ENCODE measurements at places on chromosomes 12 and 14.

- peak; percentile 54 for DNase-seq
Observed at GRCh38 chr12:64669270-64669842, 59.1 kb downstream of the RASSF3 start.

DNA sequence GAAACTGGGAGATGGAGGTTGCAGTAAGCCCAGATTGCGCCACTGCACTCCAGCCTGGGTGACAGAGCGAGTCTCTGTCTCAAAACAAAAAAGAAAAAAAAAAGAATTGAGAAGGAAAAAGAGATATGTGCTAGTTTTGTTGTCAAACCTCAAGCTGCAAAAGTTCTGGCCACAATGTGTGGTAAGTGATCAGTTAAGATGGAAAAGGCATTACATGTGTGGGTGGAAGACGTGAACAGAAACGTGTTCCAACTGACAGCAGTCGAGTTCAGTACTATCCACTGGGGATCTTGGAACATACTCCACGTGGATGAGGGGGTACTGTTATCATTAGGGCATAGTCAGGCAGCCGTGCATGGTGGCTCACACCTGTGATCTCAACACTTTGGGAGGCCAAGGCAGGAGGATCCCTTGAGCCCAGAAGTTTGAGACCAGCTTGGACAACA is 17.3 kb downstream of the GPR68 start:
- no peak for DNase-seq

DNA sequence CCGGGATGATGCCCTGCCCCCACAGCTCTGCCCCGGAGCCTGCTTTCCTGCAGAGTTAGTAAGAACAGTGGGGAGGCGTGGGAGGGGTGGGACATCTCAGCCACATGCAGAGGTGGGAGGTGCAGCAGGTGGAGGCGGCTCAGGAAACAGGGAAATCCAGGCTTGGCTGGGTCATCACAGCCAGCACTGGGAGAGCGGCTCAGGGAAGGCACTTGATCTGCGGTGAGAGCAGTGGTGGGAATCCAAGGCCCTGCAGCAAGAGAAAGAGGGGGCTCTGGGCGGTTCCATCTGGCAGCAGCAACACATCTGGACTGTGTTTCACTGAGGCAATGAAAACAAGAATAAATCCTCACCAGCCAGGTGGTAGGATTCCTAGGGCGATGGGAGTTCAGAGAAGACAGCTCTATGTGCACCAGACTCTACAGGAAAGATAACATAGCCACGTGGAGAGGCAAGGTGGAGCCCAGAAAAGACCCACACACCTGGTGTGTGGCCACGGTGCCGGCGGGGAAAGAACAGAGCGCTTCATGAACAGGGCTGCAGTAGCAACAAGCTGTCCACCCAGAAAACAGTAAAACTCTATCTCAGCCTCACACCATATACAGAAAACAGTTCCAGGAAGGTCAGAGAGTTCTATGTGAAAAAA is 57.6 kb downstream of the CCDC85C start:
- DNase-seq, result no peak

GRCh38 chr14:30521899-30522736 is 36.8 kb upstream of the G2E3 start:
- no peak for DNase-seq

DNA sequence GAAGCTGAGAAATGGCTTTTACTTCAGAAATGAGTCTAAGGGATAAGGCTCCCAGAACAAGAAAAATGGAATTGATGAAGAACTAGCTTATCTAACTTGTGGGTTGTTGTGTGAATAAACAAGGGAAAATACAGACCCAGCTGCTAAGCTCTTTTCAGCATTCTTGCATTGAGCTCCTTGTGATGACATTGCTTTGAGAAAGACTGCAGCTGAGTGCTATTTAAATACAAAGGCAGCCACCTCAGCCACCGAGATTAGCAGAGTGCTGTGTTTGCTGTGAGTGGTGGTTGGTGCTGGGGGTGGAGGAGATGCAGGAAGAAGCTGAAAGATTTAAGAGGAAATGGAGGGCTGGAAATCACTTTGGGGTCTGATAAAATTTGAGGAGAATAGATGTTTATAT is 396.0 kb upstream of the PRICKLE1 start:
- DNase-seq, result no peak

DNA sequence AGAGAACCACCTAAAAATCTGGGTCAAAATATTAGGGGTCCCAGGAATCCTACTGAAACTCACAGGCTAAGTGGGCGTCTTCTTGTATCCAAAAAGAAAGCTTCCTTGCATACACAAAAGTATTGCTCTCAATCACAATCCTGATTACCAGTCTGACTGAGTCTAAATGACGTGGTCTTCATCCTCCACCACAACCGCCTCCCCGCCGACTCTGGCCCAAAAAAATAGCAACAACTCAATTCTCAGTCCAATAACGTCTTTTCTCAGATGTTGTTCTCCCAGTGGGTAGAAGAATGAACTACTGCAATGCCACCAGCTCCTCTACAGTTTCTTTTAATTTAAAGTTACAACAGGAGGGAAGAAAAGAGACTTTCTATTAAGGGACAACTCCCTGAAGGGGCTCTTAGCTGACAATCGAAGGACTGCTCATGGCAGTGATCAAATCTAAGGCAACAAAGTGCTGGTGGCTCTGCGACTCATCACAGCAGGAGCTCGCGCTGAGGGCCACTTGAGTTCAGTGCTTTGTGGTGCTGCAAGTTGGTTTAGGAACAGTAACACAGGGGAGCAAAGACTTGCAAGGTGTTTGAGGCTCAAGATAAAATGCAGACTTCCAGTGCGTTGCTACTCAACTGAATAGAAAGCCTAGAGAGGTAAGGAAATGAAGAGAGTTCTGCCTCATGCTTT is 394.1 kb downstream of the BCAT1 start:
- DNase-seq, result no peak

DNA sequence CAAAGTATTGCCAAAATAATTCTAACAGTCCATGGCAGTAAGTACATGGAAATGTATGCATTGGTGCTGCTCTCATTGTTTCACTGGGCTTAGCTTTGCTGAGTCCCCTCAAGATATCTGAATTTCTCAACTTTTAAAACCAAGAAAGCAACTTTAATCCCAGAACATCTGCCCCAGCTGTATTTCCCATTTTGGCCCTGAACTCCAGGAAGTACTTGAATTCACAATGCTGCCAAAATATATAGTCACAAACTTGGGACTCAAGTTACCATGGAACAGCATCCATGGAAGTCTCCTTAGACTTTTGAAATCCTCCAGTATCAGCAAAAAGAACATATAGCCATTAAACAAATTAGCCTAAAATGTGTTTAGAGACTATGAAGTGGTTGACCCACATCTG is 78.5 kb upstream of the FLRT2 start:
- DNase-seq, result no peak

- DNase-seq, result no peak
Observed at GRCh38 chr12:90331262-90331661, 622.6 kb upstream of the ATP2B1 start.

DNA sequence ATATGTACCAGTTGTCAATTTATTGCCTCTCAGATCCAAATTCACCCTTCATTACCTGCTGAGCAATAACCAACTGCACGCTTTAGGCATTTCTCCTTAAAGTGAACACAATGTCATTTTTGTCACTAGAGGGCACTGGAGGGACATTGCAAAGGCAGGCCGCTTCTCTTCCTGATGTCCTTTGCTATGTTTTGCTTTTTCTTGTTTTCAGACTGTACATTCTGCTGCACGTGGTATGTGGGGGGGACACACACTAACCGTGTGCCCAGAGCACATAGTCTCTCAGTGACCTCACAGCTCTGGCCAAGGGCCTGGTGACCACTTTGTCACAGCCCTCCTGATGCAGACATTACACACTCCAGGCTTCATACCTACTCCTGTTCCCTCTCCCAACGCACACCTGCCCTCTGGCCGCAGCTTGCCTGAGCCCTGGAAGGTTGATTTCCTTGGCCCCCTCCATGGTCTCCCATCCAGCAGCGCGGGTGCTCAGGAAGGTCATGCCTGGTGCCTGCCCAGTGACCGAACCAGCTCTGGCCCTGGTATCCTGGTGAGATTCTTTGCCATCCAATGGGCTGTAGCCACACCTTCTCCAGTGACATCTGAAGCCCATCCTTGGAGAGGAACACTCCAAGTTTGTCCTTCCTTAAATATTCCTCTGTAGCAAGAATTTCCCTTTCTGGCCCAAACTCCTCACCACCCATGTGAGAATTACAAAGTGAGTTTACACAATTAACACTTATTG is 39.9 kb downstream of the MYO1H start:
- DNase-seq, result no peak

DNA sequence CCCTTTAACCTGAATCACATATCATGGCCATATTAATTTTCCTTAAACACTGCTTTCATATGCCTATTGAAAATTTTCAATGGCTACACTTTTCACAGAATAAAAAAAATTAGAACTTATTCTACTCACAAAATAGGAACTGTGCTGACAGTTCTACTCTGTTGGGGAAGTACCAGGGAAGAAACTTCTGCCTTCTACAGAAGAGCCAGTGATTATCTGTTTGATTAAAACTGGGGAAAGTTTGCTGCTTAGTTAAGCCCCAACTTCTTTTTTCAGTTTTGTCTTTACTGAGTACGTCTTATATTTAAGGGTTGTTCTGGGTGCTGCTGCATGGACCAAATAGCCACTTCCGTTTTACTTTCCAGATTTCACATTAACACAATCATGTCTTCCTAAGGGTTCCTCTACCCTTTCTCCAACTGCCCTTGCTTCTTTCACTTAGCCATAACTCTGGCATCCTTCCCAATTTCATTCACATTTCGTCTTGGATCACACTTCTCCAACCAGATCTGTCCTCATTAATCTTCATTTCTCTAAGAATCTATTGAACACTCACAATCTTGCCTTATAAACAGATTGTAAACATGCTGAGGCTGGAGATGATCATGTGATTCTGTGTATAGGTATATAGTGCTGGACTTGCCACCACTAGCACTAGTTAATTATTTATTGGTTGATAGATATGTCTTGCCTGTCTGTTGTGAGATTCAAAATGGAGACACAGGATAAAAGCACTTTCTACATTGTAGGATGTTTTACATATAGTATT is 1.9 kb upstream of the SEL1L start:
- DNase-seq, result no peak

- DNase-seq, result no peak
Observed at GRCh38 chr14:98169170-98169587, 1102.8 kb downstream of the BCL11B start.

DNA sequence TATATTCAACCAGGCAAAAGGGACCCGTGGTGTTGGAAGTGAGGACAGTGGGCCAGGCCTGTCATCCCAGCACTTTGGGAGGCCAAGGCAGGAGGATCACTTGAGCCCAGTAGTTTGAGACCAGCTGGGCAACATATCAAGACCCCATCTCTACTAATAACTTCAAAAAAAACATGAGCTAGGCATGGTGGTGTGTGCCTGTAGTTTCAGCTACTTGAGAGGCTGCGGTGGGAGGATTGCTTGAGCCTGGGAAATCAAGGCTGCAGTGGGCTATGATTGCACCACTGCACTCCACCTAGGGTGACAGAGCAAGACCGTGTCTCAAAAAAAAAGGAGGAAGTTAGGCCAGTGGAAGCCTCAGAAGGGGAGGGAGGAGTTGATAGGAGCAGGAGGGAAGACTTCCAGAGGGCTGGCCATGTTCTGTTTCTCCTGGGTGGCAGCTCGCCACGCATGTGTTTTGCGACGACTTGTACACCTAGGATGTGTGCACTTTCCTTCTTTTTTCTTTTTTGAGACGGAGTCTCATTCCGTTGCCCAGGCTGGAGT is 10.1 kb downstream of the SLC25A29 start:
- no peak for DNase-seq

GRCh38 chr12:15928346-15928745 is 17.2 kb downstream of the DERA start:
- DNase-seq, result no peak

GRCh38 chr12:91773749-91774429 is 371.8 kb downstream of the BTG1 start:
- no peak for DNase-seq

DNA sequence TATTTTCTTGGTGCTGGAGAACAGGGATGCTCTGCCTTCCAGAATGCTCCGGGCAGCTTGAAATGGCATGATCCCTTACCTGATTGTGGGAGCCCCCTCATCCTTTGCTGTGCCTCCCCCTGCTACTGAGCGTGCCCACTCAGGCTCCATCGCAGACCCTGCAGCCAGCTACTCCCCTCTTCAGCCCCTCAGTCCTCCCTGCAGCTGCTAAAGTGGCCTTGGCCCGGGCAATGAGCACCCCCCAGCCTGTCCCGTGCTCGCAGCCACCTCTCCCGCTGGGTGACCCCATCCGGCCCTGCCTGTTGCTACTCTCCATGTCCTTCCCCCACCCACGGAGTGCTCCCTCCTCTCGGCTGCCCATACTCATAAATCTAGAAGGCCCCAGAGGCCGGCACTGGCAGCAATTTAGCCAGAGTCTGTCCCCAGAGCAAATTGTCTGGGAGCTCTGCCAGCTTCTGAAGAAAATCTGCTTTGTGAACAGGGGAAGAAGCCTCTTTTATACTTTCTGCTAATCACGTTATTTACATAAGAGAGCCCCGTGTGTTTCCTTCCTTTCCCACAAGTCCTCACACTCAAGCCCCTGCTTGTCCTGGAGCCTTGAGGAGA is 143.7 kb upstream of the FRMD6 start:
- no peak for DNase-seq

- DNase-seq, result no peak
Observed at GRCh38 chr14:66133666-66134065, 352.5 kb upstream of the CCDC196 start.

DNA sequence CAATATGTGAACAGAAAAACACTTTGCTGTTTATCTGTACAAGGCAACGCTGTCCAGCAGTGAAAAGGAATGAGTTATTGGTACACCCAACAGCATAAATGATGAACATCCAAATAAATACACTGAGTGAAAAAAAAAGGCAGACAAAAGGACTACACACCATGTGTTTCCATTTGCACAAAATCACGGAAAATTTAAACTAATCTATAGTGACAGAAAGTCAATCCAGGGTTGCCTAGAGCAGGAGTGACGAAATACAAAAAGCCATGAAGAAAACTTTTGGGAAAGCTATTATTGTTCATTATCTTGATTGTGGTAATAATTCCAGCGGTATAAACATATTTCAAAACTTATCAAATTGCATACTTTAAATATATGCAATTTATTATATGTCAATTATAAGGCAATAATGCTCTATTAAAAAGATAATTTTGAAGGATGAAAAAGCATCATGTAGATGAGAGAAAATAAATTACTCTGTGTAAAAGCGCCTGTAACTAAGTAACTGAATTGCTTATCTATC is 578.0 kb upstream of the TMEM132C start:
- no peak for DNase-seq

DNA sequence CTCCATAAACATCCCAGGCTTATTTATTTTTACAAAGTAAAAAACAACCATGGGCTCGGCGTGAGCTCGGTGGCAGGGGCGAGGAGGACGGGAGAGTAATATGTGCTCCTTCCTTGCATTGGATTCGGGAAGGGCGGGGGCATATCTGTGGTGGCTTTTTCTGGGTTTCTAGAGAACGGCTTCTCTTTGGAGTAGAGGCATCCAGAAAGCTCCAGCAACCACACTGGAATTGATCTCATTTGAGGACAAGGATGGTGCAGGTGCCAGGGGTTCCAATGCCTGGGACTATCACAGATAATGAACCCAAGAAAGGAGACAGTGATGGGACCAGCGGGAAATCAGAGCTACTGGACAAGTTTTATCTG is 18.9 kb downstream of the ADGRD1 start:
- no peak for DNase-seq

- DNase-seq, result no peak
Observed at GRCh38 chr14:96126783-96127271, 77.8 kb upstream of the BDKRB2 start.
